ENCODE measurements at places on chromosomes 3 and 15.
A peak's percentile ranks its signal among the peaks of the same experiment; 100 is the strongest.

DNA sequence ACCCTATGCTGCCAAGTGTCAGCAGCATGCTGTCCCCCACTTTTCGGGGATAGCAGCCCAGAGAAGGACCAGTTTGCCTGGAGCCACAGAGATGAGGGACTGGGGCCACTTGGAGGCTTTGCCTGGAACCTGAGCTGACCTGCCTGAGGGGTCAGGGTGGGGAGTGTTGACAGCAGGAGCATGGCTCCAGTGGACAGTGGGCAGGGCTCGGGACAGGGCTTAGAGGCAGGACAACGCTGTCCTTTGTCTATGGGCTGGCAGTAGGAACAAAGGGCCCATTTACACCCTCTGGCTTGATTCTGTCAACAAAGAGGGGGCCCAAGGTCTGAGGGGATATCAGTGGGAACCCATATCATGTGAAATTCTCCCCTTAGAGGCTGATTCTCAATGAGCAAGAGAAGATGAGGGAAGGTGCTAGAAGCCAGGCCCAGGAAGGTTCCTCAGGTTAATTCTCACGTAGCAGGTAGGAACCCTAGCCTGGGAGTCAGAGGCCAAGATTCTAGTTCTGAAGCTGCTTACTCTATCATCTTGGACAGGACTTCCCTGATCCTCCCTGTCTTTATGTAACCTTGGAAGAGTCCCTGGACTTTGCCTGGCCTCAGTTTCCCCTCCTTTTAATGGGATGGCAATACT lies 29.7 kb upstream of the HHATL start:
- no peak for DNase-seq

DNA sequence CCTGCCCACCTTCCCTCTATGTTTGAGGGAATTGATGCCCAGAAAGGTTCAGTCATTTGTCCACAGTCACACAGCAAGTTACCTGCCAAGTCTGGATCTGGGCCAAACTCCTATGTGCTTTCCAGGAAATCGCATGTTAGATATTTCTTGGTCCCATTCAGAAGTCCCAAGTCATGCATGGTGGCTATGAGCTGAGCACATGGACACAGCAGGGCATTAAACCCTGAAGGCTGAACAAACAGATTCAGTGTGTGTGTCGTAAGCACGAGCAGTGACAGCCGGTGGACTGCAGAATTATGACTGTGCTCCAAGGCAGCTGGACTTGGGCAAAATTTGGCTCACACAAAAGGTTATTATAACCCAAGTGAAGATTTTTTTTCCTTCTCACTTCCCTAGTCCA lies 11.4 kb upstream of the SLC6A6 start:
- DNase-seq, result no peak

GRCh38 chr15:63600001-63600615 lies 2.9 kb downstream of the FBXL22 start:
- peak; percentile 83 for DNase-seq

DNA sequence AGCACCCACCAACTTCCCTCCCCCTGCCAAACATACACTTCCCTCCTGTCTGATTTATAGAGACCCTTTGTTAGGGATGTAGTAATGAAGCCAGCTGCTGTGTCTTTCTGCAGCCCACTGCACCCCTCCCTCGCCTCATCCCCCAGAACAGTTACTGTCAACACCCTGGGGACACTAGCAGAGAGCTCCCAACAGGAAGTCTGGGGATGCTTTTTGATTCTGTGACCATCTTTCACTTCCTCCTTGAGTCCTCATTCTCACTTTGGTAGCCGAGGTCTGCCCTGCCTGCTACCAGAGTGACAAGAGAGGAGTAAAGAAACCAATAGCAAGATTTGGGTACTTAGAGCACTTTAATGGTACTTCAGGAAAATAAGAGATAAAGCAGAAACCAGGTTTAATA lies 201.6 kb downstream of the SATB1 start:
- DNase-seq, result no peak

GRCh38 chr3:107858876-107859275 lies 232.0 kb downstream of the CD47 start:
- peak; percentile 43 for DNase-seq

DNA sequence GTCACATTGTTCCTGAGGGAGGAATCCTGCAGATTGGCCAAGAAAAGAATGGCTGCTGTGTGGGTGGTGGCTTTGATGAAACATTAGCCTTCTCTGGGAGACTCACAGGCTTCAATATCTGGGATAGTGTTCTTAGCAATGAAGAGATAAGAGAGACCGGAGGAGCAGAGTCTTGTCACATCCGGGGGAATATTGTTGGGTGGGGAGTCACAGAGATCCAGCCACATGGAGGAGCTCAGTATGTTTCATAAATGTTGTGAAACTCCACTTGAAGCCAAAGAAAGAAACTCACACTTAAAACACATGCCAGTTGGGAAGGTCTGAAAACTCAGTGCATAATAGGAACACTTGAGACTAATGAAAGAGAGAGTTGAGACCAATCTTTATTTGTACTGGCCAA lies 6.1 kb downstream of the PTX3 start:
- DNase-seq, result no peak

- no peak for DNase-seq
Observed at GRCh38 chr3:31629054-31629453, 96.3 kb downstream of the STT3B start.

- no peak for DNase-seq
Observed at GRCh38 chr3:102449341-102449740, 14.5 kb downstream of the ZPLD1 start.

DNA sequence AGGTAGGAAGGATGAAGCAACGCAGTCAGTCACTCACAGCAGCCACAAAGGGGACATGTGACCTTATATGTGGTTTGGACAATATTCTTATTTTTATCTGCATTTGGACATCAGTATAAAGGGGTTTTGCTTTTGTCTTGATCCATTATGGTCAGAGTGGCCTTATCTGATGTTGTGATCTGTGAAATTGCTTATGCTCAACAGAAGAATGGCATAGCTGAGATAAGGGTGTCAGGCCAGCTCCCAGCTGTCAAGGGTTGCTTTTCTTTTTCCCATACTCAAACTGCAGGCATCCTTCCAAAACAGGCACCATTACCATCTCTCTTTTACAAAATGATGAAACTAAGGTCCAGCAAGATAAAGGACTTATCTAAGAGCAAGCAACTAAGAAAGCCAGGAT lies 28.1 kb downstream of the DCLK3 start:
- no peak for DNase-seq

DNA sequence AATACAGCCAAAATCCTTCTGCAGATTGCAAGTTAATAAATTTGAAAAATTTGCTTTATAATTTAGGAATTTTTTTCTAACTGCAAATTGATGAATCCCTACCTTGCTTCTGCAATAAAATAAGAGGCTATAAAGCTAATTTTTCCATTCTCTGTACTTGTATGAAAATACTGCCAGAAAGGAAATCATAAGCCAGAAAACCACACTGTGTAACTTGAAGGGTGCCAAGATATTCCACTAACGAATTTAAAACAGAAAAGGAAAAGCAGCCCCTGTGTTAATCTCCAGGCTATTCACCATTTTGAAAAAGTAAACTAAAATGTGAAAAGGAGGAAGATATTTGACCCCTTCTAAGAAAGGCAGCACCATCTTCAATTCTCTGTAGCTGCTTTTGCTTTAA lies 557.9 kb upstream of the ZNF385D start:
- DNase-seq, result no peak

DNA sequence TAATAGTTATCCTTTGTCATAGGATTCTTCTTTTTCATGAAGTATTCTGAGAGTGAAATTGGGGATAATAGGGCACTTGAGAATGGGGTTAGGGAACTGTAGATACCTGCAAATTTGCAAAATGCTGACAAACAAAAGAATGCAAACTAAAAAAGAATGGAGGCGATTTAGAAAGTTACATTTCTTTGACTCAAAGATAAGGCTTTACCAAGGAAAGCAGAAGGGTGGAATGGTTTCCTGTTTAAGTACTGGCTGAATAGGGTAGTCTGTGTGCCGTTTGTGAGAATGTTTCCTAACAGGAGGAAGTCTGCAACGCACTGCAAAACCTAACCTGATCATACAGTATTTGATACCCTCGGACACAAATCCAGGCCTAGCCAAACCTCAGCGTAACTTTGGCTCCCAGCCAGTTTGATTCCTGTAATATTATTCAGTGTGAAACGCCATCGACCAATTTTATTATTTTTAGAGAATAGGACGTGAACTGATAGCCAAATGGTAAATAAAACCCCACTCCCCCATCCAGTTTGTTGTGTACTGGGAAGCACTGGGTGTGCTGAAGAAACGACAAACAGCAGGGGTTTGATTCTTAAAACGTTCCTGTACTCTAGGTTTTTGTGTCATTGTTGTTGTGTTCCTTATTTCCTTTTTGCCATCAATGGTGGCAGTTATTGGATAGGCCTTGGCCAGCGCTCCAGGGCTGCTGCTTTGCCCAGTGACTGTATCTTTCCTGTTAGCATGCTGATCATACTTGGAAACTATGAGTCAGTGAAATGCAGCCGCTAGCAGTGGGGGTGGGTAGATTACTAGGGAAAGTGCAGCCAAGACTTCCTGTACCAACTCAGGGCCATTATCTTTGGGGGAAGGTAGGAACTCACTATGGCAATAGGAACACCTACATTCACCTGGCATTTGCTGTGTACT lies 148.0 kb upstream of the TBL1XR1 start:
- peak; percentile 60 for DNase-seq

GRCh38 chr15:35393398-35393797 lies 152.6 kb downstream of the DPH6 start:
- no peak for DNase-seq

DNA sequence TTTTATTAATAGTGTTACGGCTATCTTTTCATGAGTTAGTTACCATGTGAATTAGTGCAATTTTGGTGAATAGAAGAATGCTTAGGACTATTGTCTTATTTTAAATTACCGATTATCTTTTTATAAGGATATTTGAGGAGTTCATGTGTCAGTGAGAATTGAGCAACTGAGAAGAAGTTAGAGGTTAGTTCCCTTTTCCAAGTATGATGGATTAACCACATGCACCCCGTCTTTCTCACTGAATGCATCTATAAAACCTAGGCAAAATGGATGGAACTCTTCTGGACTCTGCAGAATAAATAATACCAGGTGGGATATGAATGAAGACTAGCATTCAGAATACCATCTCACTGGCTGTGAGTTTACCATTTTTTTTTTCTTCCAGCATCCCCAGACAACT lies 74.3 kb downstream of the TCF12 start:
- no peak for DNase-seq

GRCh38 chr3:195285372-195285771 lies 14.4 kb upstream of the XXYLT1 start:
- DNase-seq, result no peak

DNA sequence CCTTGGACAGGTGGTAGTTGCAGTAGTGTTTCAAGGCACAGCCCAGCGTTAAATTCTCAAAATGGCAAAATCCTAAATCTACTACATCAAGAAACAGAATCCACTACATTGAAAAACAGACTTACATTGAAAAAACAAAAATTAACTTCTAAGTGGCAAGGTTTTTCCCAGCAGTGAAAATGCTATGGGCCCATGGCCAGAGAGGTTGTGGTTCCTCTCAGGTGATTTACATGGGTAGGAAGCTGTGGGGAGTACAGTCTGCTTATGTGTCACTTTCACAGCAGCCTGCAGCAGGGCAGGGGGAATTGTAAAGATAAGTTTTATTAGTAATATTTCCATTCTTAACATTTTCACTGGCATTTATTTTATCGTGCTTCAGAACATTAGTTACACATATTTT lies 24.9 kb downstream of the TTC14 start:
- DNase-seq, result no peak

DNA sequence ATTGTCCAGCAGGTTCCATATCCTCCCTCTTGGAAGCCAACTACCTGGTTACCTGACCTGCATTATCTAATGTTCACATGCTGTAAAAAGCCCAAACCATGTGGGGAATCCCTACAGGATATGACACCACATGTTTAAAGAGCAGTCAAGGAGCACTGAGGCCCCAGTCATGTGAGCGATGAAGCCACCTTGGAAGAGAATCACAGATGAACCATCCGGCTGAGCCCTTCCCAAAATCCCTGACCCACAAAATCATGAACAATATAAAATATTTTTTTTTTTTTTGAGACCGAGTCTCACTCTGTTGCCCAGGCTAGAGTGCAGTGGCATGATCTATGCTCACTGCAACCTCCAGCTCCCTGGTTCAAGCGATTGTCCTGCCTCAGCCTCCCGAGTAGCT lies 10.6 kb upstream of the ANKDD1A start:
- DNase-seq, result no peak

DNA sequence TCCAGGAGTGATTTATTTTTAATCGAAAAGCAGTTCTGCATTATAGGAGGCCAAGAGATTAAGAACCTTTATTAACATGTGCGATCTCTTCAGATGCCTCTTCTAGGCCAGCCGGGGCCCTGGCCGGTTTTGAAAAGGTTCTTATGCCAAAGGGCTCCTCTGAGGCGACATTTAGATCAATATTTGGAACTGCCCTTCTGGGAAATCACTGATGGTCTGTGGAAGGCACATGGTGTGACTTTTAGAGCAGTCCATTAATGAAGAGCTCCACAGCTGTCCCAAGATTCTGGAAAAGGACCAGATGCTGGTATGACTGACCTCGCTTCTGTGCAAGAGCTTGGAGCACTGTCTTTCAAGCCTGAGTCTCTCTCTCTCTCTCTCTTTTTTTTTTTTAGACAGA lies 19.7 kb downstream of the MGLL start:
- no peak for DNase-seq

DNA sequence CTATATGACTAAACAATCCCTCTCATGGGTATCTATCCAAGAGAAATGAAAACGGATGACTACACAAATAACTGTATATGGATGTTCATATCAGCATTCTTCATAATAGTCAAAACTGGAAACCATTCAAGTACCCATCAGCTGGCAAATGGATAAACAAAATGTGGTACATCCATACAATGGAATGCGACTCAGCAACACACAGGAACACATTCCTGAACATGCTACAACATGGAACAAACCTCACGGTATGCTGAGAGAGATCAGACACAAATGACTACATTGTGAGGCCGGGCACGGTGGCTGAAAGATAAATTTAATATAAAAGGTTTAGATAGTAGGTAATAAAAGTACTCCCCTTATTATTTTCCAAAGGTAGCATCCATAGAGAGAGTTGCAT lies 42.6 kb downstream of the CCR4 start:
- no peak for DNase-seq

DNA sequence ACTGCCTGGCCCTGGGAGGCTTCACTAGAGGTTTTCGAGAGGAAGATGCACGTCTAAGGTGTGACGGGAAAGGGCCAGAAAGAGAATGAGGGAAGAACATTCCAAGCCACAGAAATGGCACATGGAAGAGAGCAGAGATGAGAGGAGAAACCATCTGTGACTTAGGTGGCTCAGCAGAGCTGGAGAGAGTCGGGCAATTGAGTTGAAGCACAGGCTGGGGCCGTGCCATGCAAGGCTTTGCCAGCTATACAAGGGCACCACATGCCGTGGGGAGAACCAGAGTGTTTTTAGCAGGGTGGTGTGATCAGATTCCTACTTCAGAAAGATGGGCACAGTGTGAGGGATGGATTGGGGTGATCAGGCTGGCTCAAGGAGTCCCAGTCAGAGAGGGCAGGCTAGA lies 126.1 kb downstream of the VGLL4 start:
- no peak for DNase-seq

DNA sequence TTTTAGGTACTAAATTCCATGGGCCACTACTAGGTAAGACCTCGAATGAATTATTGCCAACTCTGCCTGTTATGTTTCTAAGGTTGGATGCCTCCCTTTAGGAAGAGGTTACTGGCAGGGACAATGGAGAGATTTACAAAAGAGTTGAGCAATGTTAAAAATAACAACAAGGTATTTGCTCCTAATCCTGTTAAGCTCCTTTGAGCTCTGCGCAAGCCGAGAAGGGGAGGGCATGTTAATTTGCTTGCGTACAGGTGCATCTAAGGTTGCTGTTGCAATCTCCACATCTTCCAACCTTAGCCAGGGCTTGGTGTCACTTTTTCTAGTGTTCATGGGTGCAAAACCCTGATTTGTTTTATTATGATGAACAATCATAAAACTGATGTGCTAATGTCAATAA lies 161.5 kb upstream of the TPM1 start:
- no peak for DNase-seq

Measured in NCI-H1417 (cell line).